Pancreas (tissue), 10 donors: ENCODE measurements at places on chromosomes 12 and 14. TPM values are rescaled to one million over a fixed set of nuclear protein-coding genes. Genes with fewer than 3 reads are reported as not detected.

INHBC gene
- not detected for total RNA-seq

TMEM179 gene
- total RNA-seq, result 2.0 TPM

CEBPE gene
- not detected for total RNA-seq

CCDC197 gene
- total RNA-seq, result not detected

VASH1 gene
- total RNA-seq, result 1.6 TPM

DTX3 gene
- total RNA-seq, result 9.9 TPM

MIP gene
- total RNA-seq, result not detected

DNA sequence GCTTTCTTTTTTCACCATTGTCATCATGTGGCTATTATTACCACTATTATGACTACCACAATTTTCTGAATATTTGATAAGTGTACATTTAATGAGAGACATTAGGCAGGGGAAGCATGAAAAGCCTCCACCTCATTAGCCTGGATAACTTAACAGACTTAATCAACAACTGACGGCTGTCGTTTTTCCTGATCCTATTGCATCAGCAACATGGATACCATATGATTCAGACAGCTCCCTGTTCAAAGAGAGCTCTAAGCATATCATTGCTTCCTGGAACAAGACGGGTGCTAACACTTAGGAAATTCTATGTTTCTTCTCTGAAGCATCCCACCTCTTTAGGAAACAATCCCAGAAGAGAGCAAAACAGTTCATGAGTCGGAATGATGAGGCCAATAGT is 765.2 kb downstream of the NOVA1 start:
- H3K4me3 ChIP-seq, result no peak overlapping the region
- no peak overlapping the region for H3K27ac ChIP-seq
- no peaks in the 10 kb centered on the region for H3K36me3 ChIP-seq
- no peaks in the 10 kb centered on the region for H3K4me1 ChIP-seq
- DNase-seq, result no peak
- no peaks in the 10 kb centered on the region for H3K27me3 ChIP-seq

GRCh38 chr12:103310546-103311270 is 185.1 kb downstream of the C12orf42 start:
- H3K4me1 ChIP-seq, result no peaks in the 10 kb centered on the region
- no peaks in the 10 kb centered on the region for H3K27me3 ChIP-seq
- no peaks in the 10 kb centered on the region for H3K36me3 ChIP-seq
- H3K4me3 ChIP-seq, result no peak overlapping the region
- DNase-seq, result no peak

GRCh38 chr12:59067083-59067482 is 146.8 kb upstream of the LRIG3 start:
- H3K36me3 ChIP-seq, result no peaks in the 10 kb centered on the region
- no peak overlapping the region for H3K27ac ChIP-seq
- H3K4me3 ChIP-seq, result no peak overlapping the region
- H3K27me3 ChIP-seq, result no peaks in the 10 kb centered on the region
- no peak for DNase-seq

- H3K4me3 ChIP-seq, result no peak overlapping the region
- H3K27ac ChIP-seq, result no peak overlapping the region
- no peaks in the 10 kb centered on the region for H3K36me3 ChIP-seq
- no peaks in the 10 kb centered on the region for H3K4me1 ChIP-seq
- H3K27me3 ChIP-seq, result no peaks in the 10 kb centered on the region
These were observed 3.1 kb upstream of the IGF1 start for GRCh38 chr12:102483466-102483865.

DNA sequence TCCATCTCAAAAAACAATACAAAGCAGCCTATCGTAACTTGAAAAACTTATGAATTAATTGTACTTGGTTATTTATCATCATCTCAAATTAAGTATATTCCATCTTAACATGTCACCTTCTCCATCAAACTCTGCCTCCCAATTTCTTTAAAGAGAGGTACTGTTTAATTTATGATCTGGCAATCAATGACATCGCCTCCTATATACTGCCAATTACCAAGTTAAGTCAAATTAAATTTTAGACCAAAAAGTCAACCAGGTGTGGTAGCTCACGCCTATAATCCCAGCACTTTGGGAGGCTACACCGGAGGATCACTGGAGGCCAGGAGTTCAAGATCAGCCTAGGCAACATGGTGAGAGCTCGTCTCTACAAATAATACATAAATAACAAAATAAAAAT is 37.7 kb downstream of the HECTD1 start:
- no peaks in the 10 kb centered on the region for H3K36me3 ChIP-seq
- no peak overlapping the region for H3K27ac ChIP-seq
- no peaks in the 10 kb centered on the region for H3K4me1 ChIP-seq

GRCh38 chr12:105235281-105235731 is 668 bp downstream of the APPL2 start:
- peaks cover 23% of the 10 kb centered on the region for H3K4me1 ChIP-seq
- DNase-seq, result no peak
- H3K27me3 ChIP-seq, result no peaks in the 10 kb centered on the region
- no peaks in the 10 kb centered on the region for H3K36me3 ChIP-seq
- peak overlapping the region; percentile 80 for H3K4me3 ChIP-seq
- peak overlapping the region; percentile 82 for H3K27ac ChIP-seq

DNA sequence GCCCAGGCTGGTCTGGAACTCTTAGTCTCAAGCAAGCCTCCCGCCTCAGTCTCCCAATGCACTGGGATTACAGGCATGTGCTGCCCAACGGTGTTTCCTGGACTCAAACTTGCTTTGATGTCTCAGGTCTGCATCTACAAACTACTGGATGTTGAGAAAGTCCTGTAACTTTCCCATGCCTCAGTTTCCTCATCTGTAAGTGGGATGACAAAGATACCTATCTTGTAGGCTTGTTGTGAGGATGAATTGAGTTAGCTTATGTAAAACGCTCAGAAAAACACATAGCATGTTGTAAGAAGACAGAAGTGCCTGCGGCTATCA is 63.6 kb upstream of the NUDT4 start:
- H3K4me3 ChIP-seq, result no peak overlapping the region
- no peaks in the 10 kb centered on the region for H3K4me1 ChIP-seq
- H3K27ac ChIP-seq, result no peak overlapping the region
- DNase-seq, result no peak
- H3K27me3 ChIP-seq, result no peaks in the 10 kb centered on the region

DNA sequence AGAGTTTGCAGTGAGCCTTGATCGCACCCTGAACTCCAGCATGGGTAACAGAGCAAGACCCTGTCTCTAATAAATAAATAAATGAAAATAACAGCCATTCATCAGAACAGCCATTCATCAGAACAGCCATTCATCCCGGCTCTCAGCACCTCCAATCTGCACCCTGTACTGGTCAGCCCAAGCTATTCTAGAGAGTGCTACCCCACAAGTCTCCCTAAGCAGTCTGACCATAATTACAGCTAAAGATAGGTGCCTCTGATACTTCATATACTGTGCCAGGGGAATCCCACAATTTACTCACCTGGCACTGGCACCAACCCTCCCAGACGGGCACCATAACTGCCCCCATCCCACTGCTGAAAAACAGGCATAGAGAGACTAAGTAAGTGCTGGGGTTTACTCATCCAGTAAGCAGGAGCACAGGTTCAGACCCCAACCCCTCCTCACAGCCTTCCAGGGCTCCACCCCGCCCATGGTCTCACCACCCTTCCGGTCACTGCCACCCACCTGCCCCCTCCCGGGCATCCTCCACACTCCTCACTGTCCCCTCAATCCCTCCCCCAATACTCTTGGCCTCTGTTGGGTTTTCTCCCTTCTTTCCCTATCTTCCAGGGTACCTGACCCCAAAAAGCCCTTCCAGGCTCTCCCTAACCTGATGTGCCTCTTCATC is 15.2 kb upstream of the EIF5 start:
- DNase-seq, result no peak
- H3K4me1 ChIP-seq, result no peaks in the 10 kb centered on the region
- no peak overlapping the region for H3K4me3 ChIP-seq
- H3K27ac ChIP-seq, result no peak overlapping the region
- no peaks in the 10 kb centered on the region for H3K36me3 ChIP-seq

DNA sequence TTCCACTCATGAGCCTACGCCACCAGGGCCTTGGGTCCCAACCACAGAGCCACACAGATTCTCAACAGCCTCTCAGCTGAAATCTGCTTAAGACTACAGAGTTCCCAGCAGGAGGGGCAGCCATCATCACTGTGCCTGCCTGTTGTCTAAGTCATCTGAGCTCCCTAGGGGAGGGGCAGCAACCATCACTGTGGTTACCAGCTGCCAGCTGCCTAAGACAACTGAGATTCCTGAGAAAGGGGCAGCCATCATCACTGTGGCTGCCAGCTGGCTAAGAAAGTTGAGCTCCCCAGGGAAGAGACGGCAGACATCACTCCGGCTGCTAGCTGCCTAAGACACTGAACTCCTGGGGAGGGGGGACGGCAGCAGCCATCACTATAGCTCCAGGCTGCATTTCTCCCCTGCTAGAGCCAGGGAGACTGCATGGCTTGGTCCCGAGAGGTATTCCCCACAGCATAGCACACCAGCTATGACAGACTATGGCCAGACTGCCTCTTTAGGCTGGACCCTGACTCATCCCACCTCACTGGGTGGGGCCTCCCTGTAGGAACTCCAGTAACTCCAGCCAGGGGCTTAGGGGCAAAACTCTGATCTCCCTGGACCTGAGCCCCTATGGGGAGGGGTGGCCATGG is 37.2 kb upstream of the C14orf132 start:
- DNase-seq, result no peak
- H3K4me1 ChIP-seq, result no peaks in the 10 kb centered on the region
- no peak overlapping the region for H3K4me3 ChIP-seq
- no peaks in the 10 kb centered on the region for H3K27me3 ChIP-seq

DNA sequence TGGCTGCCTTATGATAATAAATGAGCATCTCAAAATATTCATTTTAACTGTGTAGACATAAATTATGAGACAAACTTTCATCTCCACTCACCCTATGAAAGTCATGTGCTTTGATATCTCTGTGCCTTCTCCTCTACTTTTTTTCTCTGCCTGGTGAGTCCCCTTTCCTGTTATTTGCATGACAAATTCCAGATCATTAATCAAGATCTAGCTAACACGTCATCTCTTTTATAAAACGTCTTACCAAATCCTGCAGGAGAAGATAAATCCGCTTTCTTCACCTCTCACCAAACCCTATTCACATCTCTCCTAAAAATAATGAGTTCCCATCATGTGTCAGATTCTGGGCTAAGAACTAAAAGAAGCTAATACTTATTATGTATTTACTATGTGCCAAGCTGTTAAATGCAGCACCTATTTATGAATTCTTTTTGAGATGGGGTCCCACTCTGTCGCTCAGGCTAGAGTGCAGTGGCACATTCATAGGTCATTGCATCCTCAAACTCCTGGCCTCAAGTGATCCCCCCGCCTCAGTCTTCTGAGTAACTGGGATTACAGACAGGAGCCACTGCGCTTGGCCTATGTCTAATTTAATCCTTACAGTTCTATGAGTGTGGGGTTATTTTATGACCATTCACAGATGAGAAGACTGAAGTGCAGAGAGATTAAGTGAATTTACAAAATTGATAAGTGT is 26.7 kb downstream of the SPX start:
- no peak for DNase-seq
- no peaks in the 10 kb centered on the region for H3K27me3 ChIP-seq
- no peaks in the 10 kb centered on the region for H3K36me3 ChIP-seq
- no peaks in the 10 kb centered on the region for H3K4me1 ChIP-seq
- no peak overlapping the region for H3K27ac ChIP-seq
- H3K4me3 ChIP-seq, result no peak overlapping the region

DNA sequence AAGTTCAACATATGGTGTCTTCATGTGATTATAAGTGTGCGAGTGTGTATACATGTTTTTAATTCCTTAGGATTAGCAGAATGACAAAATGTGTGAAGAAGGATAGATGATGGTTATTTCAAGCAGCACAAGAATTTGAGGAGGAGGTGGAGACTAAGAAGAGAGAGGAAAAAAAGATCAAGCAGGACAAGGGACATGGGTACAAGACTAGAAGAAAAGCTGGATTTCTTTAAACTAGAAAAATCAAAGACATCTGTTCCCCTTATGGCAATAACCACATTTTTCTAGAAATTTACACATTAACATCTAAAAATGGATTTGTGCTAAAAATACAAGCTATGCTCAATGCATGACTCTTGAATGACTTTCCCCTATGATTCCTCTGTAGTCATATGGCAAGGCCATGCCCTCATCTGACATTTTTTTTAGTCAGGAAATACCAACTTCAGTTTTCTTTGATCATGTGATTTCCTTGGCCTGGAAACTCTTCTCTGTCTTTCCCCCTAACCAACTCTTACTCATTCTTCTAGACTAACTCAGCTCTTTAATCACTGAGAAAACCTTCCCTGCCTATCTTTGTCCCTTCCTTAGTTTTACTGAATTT is 435.8 kb downstream of the NRXN3 start:
- no peak overlapping the region for H3K4me3 ChIP-seq
- H3K27ac ChIP-seq, result no peak overlapping the region
- H3K36me3 ChIP-seq, result no peaks in the 10 kb centered on the region
- no peaks in the 10 kb centered on the region for H3K4me1 ChIP-seq
- no peak for DNase-seq

- H3K36me3 ChIP-seq, result no peaks in the 10 kb centered on the region
- H3K27ac ChIP-seq, result no peak overlapping the region
- no peaks in the 10 kb centered on the region for H3K27me3 ChIP-seq
- no peaks in the 10 kb centered on the region for H3K4me1 ChIP-seq
- H3K4me3 ChIP-seq, result no peak overlapping the region
- DNase-seq, result no peak
These were observed 630.2 kb upstream of the NOVA1 start for GRCh38 chr14:27228053-27228452.

- no peak for DNase-seq
- no peak within 1 kb of the TSS for H3K4me3 ChIP-seq
- H3K27me3 ChIP-seq, result no peaks in the 10 kb centered on the region
- no peak within 1 kb of the TSS for H3K27ac ChIP-seq
These were observed at the start of gene OR6C76 for GRCh38 chr12:55425954-55426353. Gene OR6C76, plus strand, starts transcription at chr12:55426254. Its CDS starts 0 bp downstream, at chr12:55426254.

DNA sequence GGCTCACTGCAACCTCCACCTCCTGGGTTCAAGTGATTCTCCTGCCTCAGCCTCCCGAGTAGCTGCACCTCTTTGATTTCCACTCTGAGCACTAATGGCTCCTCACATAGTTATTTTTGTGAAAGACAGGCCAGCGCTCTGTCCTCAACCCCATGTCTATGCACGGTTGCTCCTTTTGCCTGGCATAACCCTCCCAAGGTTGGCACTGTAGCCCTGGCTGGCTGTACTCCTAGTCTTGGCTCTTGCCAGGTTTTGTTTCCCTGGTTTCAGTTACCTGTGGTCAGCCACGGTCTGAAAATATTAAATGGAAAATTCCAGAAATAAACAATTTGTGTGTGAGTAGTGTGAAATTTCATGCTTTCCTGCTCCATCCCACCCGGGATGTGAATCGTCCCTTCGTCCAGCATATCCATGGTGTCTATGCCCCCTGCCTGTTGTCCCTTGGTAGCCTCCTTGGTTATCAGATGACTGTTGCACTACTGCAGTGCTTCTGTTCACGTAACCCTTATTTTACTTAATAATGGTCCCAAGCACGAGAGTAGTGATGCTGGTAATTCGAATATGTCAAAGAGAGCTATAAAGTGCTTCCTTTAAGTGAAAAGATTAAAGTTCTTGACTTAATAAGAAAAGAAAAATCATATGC is 12.3 kb upstream of the DCD start:
- H3K27ac ChIP-seq, result no peak overlapping the region
- DNase-seq, result no peak
- H3K4me1 ChIP-seq, result no peaks in the 10 kb centered on the region
- no peak overlapping the region for H3K4me3 ChIP-seq
